LoVo (cell line): ENCODE measurements at places on chromosomes 2 and 18.

DNA sequence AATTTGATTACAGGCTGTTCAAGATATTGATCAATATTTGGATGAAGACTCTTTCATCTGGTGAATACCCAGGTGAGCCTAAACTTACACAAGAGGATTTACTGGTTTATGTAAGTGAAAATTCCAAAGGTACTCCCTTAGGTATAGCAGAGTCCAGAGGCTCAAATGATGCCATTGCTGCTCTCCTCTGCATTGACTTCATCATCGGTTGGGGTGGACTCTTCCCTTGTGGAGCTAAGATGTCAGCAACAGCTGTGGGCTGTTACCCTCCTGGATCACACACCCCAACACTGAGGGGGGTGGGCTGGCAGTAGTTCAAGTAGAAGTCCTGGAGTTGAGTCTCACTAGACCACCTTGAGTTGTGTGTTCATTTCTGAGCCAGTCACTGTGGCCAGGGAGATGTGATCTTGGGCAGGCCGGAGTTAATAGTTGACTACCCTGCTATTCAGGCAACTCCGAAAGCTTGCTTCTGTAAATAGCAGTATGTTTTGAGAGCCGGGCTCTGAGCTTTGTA is 236.9 kb downstream of the PTPRM start:
- DNase-seq, result no peak

DNA sequence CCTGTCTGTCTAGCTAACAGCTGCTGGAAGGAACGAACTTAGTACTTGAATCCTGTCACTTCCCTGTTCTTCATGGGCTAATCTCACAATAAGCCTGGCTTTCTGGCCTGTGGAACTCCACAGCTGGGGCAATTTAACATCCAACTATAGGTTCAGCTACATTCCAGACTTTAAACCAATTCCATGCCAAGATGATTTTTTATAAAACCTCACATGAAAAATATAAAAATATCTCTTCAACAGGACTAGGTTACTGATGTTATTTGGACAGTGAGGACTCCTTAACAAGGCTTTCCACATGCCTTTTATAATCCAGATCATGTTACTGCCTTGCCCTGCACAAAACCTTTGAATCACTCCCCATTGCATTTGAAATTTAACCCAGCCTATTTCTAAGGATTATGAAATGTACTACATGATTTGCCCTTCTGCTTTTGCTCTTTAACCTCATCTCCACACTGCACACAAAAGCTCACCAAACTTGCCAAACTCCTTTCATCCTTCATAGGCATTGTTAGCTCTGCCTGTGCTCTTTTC is 863.2 kb upstream of the CHAC2 start:
- DNase-seq, result no peak

- no peak for DNase-seq
Observed at GRCh38 chr2:12352889-12353288, 363.8 kb upstream of the TRIB2 start.

DNA sequence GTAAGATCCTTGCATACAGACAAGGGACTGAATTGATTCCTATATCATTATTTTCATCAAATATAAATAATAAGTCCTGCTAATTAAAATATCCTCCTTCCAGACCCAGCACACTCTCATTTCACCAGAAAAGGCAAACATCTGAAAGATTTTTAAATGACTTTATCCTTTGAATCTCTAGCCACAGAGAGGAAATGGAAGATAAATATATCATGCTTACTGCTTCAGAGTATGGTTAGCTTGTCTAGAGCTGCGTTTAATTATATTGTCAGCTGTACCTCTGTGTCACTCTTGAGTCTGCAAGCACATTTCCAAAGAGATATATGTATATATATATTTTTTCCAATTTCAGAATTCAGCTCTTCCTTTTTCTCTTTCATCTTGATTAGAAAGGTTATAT is 232.7 kb downstream of the TRIB2 start:
- DNase-seq, result no peak

- DNase-seq, result no peak
Observed at GRCh38 chr2:156322686-156323231, 9.8 kb downstream of the NR4A2 start.

GRCh38 chr2:201357221-201357620 is at the start of gene FLACC1:
Gene FLACC1 (minus strand): TSS chr2:201357345. CDS start chr2:201351404, 5,941 bp downstream.
- DNase-seq, result no peak

GRCh38 chr2:98643496-98644100 is 35.2 kb downstream of the UNC50 start:
- no peak for DNase-seq

GRCh38 chr2:109383505-109384307 is 230.1 kb downstream of the SEPTIN10 start:
- DNase-seq, result no peak

- DNase-seq, result no peak
Observed at GRCh38 chr2:1305342-1306013, 107.8 kb upstream of the TPO start.

GRCh38 chr2:16683576-16683975 is 17.9 kb upstream of the CYRIA start:
- DNase-seq, result no peak

DNA sequence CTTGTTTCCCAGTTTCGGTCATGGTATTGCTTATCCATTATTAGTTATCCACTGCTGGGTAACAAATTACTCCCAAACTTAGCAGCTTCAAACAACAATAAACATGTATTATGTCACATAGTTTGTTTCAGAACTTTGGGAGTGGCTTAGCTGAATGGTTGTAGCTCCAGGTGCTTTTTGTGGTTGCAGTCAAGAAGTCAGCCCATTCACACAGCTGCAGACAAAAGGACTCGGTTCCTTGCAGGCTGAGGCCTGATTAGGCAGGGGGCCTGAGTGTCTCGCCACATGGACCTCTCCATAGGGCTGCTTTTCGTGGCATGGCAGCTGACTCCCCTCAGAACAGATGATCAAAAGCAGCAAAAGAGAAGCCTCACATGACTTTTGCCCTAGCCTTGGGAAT is 58.2 kb upstream of the ITGA4 start:
- DNase-seq, result no peak

DNA sequence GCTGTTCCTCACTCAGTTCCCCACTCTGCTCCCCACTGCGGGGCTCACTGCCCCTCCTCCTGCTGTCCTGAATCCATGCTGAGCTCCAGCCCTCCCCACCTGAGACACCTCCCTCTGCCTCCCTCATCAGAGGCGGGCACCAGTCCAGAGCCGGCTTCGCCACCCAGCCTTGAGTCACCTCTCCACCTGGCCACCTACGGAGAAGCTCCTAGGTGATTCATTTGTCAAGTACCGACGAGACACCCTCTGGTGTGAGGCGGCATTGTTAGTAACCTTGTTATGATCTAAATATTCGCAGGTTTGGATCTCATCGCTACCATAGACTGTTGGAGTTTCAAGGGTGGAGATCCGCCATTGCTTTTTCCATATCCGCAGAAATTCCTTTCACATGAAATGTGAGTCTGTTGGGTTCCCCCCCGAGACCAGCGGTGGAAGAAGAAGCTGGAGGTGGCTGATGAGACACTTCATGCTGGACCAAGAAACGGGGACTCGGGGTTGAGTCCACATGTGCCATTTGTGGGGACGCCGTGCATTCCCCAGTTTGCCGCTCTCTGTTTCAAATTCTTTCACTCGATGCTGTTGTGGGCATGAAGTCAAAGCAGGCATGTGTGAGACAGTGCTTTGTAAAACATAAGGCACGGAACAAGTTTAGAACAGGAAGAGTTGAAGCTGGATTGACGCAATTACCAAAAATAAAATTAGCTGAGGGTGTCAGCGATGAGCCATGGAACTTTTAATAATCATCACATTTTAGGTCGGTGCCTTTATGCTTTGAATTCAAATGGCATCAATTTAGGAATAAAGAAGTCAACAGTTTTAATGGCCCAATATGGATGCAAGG is 259.8 kb upstream of the HDAC4 start:
- peak; percentile 70 for DNase-seq

- no peak for DNase-seq
Observed at GRCh38 chr18:22198163-22198562, 28.8 kb downstream of the GATA6 start.

DNA sequence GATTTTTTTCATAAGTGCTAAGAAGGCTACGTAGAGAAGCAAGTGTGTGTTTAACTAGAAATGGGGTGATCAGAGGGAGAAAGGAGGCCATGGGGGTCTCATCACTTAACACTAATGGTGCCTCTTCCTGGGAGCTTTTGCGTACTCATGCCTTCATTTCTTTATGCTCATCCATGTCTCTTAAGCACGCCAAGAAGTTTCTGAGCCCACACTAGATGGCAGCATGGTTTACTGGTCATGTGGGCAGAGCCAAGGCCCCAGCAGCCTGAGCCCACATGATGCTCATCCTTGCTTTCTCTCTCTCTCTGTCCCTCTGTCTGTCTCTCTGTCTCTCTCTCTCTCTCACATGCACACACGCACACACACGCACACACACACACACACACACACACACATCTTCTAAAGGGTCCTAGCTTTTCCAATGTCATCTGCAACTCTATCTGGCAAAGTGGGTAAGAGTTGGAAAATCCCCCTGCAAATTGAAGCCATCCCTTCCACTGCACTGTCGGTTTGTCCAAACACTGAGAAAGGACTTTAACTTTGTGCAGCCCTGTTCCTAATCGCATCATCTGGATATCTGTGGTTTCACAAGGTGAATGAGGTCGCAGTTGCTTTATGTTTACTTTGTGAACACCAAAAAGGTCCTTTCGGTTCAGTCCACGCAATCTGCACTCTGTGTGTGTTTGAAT is 137.1 kb upstream of the CCDC68 start:
- DNase-seq, result peak; percentile 54

GRCh38 chr2:177588671-177589070 is 196.1 kb downstream of the AGPS start:
- no peak for DNase-seq

DNA sequence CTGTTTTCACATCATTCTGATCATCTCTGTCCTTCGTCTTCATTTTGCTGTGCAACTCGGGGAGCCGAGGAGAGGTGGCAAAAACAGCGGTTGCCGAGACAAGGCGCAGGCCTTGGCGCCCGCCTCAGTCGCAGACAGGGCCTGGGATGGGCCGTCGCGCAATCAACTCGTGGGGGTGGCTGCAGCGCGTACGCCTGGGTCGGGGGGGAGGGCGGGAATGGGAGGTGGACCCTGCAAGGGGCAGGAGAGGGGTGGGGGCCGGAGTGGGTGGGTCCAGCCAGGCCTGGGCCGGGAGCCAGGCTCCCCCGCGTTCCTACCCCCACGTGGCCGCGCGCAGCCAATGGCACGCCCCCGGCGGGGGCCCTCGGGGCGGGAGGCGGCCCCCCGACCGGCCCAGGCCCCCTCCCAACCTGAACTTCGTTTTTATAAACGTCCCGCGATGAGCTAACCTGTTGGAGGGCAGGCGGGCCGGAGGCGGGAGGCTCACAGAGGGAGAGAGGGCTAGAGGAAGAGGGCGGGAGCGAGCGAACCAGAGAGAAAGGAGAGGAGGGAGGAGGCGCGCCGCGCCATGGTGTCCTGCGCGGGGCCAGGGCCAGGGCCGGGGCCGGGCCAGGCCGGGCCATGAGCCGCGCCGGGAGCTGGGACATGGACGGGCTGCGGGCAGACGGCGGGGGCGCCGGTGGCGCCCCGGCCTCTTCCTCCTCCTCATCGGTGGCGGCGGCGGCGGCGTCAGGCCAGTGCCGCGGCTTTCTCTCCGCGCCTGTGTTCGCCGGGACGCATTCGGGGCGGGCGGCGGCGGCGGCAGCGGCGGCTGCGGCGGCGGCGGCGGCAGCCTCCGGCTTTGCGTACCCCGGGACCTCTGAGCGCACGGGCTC is at the start of gene HOXD13:
TSS of gene HOXD13 (plus strand) at position 452 of the 875 bp plus-strand sequence. CDS start at position 622, 170 bp downstream.
- peak; percentile 15 for DNase-seq

GRCh38 chr18:76491473-76491775 is 3.6 kb downstream of the ZNF516 start:
- DNase-seq, result peak; percentile 34

DNA sequence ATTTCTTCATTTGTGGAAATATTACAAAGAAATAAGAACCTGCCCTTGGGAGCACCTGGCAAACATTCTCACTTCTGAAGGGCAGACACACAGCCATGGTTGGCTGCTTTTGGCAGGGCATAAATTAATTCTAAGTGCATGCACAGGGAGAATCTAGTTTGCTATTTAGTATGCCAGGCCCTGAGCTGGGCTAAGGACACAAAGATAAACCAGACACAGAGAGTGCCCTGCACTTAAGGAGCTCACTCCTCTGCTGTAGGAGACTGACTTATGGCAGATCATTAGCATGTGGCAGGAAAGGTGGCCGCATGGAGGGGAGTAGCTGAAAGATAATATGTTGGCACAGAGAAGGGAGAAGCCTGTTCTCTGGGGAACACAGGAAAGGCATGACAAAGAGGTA is 367.0 kb downstream of the LPIN1 start:
- DNase-seq, result no peak

DNA sequence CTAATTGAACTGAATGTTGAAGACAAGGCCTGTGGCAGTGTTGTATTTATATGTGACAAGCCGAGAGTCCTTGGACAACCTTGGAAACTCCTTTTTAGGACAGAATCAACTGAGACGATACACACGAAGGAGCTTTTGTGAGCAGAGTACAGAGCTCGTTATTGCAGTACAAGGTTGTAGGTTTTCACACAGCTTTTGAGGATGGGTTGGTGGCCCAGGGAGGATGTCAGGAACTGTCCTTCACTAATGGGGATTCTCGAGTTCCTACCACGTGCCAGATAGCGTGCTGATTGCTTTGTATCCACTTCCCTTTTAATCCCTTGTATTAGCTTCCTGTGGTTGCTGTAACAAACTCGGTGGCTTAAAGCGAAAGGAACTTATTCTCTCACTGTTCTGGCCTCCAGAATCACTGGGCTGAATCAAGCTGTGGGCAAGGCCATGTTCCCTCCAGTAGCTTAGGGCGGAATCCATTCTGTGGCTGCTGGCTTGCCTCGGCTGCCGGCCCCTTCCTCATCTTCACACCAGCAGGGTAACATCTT is 20.2 kb downstream of the INPP4A start:
- DNase-seq, result no peak

DNA sequence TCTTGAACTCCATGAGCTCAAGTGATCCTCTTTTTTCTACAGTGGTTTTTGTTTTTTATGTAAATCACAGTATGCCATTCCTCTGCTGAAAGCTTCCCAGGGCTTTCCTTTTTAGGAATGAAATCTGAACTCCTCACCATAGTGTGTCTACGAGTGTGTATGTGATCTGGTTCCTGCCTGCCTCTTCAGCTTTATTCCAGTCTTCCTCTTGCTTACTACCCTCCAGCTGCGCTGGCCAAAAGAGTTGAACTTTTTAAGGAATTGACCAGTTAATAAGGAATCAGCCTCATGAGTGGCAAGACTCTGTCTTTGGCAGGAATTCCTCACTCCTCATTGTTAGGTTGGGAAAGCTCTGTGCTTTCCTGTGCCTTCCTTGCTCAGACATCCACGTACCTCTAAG is 4.0 kb downstream of the CCT7 start:
- no peak for DNase-seq

- no peak for DNase-seq
Observed at GRCh38 chr2:224885836-224886547, 156.3 kb downstream of the DOCK10 start.
